Right ventricle myocardium inferior (tissue), 1 donor: ENCODE measurements at places on chromosomes 2 and 18. TPM values are rescaled to one million over a fixed set of nuclear protein-coding genes. Genes with fewer than 3 reads are reported as not detected.

DNA sequence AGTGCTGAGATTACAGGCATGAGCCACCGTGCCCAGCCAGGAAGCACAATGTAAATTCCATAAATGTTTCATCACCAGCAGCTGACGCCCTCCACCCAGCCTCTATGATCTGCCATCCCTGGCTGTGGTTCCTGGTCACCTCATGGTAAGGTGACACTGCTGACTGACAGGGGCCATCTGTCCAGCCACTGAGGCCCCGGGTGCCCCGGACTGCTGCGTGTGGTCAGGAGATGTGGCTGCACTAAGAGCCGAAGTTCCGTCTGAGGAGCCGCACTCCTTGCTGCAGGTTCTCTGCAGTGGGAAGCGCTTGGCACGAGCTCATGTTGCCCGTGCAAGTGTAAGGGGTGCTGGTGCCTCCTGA, 10.9 kb downstream of the NTSR2 start:
- DNase-seq = no peak

- no peak for DNase-seq
Measured at GRCh38 chr2:147364597-147364996, 480.2 kb upstream of the ACVR2A start.

Gene ANKRD30BL
- total RNA-seq = not detected

- no peak for DNase-seq
Measured at GRCh38 chr2:241135737-241136136, 13.5 kb downstream of the PASK start.

GRCh38 chr2:1622521-1623200, 121.7 kb downstream of the PXDN start:
- no peak for DNase-seq

Gene STEAP3
- 12.9 TPM for total RNA-seq

- no peak for DNase-seq
Measured at GRCh38 chr18:80167931-80168330, 58.9 kb downstream of the ADNP2 start.

Gene BMP10
- total RNA-seq = 0.35 TPM

Gene RGPD8
- total RNA-seq = 4.8 TPM

Gene TSPYL6
- total RNA-seq = not detected

DNA sequence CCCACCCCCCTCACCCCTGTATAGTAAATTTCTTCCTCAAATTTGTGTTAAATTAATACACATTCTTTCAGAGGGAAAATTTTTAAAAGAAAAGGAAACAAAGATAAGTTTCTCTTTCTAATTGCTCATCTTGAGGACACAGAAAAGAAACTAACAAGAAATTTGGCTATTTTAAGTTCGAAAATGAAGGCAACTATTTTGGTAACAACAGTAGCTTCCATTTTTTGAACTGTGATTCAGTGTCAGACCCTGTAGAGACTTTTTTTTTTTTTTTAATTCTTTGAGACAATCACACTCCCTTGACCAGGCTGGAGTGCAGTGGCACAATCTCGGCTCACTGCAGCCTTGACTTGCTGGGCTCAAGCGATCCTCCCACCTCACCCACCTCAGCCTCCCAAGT, 194.9 kb downstream of the SS18 start:
- DNase-seq = no peak
